Testis (tissue), 5 donors: ENCODE measurements at places on chromosomes 2 and 18.

GRCh38 chr2:116141891-116142474, 1672.5 kb upstream of the DDX18 start:
- no peak overlapping the region for H3K4me3 ChIP-seq
- no peaks in the 10 kb centered on the region for H3K4me1 ChIP-seq
- no peaks in the 10 kb centered on the region for H3K36me3 ChIP-seq
- DNase-seq: no peak
- H3K27ac ChIP-seq: no peak overlapping the region

GRCh38 chr2:125643585-125643984, 1012.4 kb upstream of the GYPC start:
- H3K4me3 ChIP-seq: no peak overlapping the region
- no peak overlapping the region for H3K27ac ChIP-seq
- no peaks in the 10 kb centered on the region for H3K36me3 ChIP-seq
- H3K4me1 ChIP-seq: no peaks in the 10 kb centered on the region
- no peak for DNase-seq

DNA sequence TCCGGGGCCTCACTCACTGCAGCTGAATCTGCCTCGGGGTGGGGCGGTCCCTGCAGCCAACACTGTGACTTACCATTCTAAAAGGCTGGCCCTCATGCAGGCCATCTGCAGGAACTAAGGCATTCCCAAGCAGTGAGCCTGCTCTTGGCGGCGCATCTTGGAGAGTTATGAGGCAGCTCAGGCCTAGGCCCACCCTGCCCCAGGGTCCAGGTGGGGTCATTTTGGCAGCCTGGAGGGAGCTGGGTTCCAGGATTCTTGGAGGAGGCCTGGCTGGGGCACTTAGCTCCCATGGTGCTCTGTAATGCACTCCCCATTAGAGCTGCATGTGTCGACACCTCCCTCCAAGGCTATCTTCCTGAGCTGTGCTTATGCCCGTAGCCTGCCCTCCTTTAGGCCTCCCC, 14.8 kb upstream of the BIN1 start:
- no peaks in the 10 kb centered on the region for H3K4me1 ChIP-seq
- DNase-seq: peak; percentile 56
- no peaks in the 10 kb centered on the region for H3K27me3 ChIP-seq
- no peaks in the 10 kb centered on the region for H3K36me3 ChIP-seq

DNA sequence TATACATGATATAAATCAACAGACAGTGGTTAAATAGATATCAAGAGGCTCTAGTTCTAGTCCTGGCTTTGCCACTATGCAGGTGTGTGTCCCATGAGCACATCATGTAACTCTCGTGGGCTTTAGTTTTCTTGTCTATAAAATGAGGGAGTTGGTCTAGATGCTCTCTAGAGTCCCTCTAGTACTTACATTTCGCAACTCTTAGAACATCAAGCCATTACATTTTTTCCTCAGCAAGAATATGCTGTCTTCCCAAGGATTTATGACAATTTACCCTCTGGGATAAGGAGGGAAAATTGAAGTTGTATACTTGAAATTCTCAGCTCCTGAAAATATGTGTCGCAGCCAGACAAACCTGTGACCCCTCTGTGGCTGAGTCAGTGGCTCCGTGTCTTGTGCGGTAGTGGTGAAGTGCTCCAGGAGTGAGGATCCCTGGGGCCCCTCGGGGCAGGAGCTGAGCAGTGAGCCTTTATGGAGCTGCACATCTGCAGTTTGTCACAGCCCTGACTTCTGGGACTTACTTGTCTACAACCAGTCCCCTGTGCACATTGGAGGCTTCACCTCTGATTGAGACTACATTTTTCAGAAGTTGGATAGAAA, 6.8 kb downstream of the PKP4 start:
- H3K27me3 ChIP-seq: no peaks in the 10 kb centered on the region
- no peak overlapping the region for H3K4me3 ChIP-seq
- H3K36me3 ChIP-seq: no peaks in the 10 kb centered on the region
- no peak overlapping the region for H3K27ac ChIP-seq

DNA sequence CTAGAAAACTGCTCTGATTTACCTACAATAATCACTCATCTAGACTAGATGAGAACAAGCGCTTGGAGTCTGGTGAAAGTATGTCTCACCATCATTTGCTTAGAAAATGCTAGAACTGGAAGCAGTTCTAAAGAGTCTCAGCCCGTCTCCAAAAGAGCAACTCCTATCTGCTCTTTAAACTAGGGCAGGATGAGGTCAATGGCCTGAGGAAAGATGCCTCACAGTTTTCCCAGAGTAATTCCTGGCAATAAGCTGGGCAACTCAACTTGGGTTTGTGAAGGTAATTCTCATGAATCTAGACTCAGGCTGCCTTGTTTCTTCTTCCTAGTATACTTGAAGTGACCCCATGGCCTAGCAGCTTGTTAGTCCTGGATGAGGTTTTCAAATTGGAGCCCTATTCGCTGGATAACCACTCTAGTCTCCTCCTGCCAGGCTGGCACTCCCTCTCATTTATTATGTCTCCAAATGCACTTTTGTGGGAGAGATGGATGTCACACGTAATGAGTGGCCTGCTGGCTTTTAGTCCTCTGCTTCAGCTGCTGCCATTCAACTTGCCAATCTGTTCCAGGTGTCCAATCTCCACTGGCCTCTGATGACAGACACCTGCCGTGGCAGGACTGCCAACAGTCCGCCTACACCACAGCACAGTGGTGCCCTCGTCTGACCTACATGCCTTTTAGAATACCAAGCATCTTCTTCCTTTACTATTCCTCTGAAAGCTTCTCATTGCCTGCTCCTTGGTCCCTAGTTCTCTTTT, 80.9 kb downstream of the CABYR start:
- no peak overlapping the region for H3K4me3 ChIP-seq
- H3K4me1 ChIP-seq: peaks cover 9% of the 10 kb centered on the region
- H3K27me3 ChIP-seq: no peaks in the 10 kb centered on the region

GRCh38 chr2:135255208-135255607, 203.1 kb downstream of the RAB3GAP1 start:
- no peak for DNase-seq
- no peak overlapping the region for H3K27ac ChIP-seq
